ENCODE measurements at places on chromosomes 4 and X.
A peak's percentile ranks its signal among the peaks of the same experiment; 100 is the strongest.

DNA sequence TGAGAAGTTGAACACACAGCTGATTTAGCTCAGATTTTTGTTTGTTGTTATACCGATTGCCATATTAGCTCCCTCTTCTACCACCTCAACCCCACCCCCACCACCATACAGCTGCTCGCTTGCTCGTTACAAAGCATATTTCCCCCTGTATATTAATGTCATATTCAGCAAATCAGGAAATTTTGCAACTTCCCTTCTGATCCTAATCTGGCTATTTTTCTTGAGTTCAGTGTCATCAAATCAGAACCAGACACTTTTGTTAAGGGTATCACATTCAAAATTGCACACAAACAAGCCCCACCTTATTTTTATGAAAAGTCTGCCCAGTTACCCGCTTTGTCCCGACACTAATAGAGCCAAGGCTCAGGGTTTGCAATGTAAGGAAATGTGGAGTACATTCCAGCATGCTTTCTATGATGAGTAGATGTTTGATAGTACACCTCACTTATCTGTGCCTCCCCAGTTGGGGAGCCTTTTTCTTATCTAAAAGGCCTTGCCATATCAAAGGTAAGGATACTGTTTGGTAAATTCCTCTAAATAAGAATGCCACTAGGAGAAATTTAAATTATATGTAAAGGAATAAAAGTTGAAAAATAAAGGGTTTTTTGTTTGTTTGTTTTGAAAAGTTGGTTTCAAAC lies 212.2 kb downstream of the CBR4 start:
- H3K36me3 ChIP-seq: no peaks in the 10 kb centered on the region
- H3K4me1 ChIP-seq: no peaks in the 10 kb centered on the region
- DNase-seq: no peak
- H3K4me3 ChIP-seq: no peak overlapping the region
- H3K27me3 ChIP-seq: peaks cover 15% of the 10 kb centered on the region

- H3K4me3 ChIP-seq: no peak overlapping the region
- no peaks in the 10 kb centered on the region for H3K4me1 ChIP-seq
- H3K36me3 ChIP-seq: no peaks in the 10 kb centered on the region
- H3K27ac ChIP-seq: no peak overlapping the region
These were observed 110.6 kb downstream of the MGST2 start for GRCh38 chr4:139776235-139776634.

- no peaks in the 10 kb centered on the region for H3K4me1 ChIP-seq
- peak overlapping the region; percentile 37 for H3K27ac ChIP-seq
- H3K4me3 ChIP-seq: no peak overlapping the region
- peaks cover 14% of the 10 kb centered on the region for H3K27me3 ChIP-seq
These were observed 11.4 kb downstream of the FTSJ1 start for GRCh38 chrX:48487362-48487798.

GRCh38 chrX:45851434-45851991 lies 650.8 kb upstream of the DIPK2B start:
- peaks cover 42% of the 10 kb centered on the region for H3K36me3 ChIP-seq
- peak; percentile 80 for DNase-seq
- H3K27me3 ChIP-seq: peaks cover 49% of the 10 kb centered on the region
- peak overlapping the region; percentile 88 for H3K4me3 ChIP-seq

DNA sequence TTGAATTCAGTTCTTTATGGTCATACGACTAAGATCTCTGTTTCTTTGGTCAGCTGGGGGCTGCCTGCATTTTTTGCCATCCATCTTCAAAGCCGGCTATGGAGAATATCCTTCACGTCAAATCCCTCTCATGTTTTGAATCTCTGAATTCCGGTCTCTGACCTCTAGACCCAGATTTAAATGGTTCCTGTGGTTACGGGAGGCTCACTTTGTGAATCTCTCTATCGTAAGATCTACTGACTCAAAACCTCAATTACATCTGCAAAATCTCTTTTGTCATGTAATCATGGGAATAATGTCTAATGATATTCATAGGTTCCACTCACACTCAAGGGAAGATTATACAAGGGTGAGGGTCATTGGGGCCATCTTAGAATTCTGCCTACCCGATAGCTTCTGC lies 5.7 kb upstream of the MPC1L start:
- H3K4me3 ChIP-seq: no peak overlapping the region
- H3K27ac ChIP-seq: no peak overlapping the region
- no peaks in the 10 kb centered on the region for H3K36me3 ChIP-seq
- H3K27me3 ChIP-seq: peaks cover 12% of the 10 kb centered on the region
- DNase-seq: no peak

- H3K27me3 ChIP-seq: peaks cover 28% of the 10 kb centered on the region
- no peak overlapping the region for H3K27ac ChIP-seq
- DNase-seq: no peak
- no peak overlapping the region for H3K4me3 ChIP-seq
- H3K4me1 ChIP-seq: no peaks in the 10 kb centered on the region
These were observed 186.9 kb downstream of the FRMPD4 start for GRCh38 chrX:12325171-12325570.

DNA sequence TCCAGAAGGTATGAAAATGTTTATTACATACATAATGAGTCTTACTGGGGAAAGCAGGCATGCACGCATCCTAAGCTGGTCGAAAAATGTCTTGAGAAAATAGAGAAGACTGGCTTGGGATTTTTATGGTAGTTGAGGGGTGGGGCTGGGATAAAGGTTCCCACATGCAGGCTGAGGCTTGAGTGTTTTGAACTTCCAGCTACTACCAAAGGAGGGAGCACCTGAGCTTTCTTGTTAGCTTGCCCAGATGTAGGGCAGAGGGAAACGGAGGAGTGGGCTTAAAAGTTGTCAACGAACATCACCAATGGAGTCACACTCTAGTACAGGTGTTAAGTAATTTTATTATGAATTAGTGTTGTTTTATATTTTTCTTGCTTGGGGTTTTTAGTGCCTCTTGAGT lies 39.6 kb upstream of the SRPX start:
- H3K4me3 ChIP-seq: no peak overlapping the region
- no peak overlapping the region for H3K27ac ChIP-seq
- no peak for DNase-seq
- H3K4me1 ChIP-seq: no peaks in the 10 kb centered on the region
- no peaks in the 10 kb centered on the region for H3K36me3 ChIP-seq

GRCh38 chrX:55357236-55357635 lies 92.5 kb upstream of the PAGE3 start:
- H3K4me1 ChIP-seq: peaks cover 14% of the 10 kb centered on the region
- no peak overlapping the region for H3K27ac ChIP-seq
- no peak for DNase-seq
- no peak overlapping the region for H3K4me3 ChIP-seq
- peaks cover 67% of the 10 kb centered on the region for H3K27me3 ChIP-seq

GRCh38 chrX:128460835-128461234 lies 408.6 kb upstream of the ACTRT1 start:
- H3K27me3 ChIP-seq: peaks cover 12% of the 10 kb centered on the region
- no peak for DNase-seq
- H3K4me1 ChIP-seq: no peaks in the 10 kb centered on the region

DNA sequence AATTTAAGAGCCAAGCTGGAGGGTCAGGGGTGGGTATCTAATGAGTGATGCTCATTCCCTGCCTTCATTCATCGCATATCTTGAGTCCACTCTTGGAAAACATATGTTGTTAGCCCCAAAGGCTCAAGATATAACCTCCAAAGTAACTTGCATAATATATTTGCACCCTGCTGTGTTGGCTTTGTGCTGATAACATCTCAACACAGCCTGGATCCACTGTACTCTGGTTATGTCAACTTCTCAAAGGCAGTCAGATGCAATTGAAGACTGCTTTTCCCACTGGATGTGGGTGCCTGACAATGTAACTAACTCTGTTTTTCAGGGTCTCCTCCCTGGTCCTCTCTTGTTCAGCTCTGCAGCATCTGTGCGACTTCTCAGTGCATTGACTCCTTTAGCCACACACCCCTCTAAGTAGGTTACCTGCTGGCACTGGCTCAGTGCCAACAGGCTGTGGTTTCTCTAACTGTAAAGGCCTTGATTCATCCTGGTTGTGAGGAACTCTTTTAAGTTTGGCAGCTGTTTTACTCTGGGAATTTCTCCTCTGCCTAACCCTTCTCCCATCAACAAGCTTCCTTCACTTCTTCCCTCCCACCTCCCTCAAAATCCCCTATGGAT lies 28.1 kb downstream of the SLC16A2 start:
- no peak overlapping the region for H3K27ac ChIP-seq
- no peaks in the 10 kb centered on the region for H3K36me3 ChIP-seq
- peaks cover 29% of the 10 kb centered on the region for H3K4me1 ChIP-seq
- H3K4me3 ChIP-seq: no peak overlapping the region
- peaks cover 45% of the 10 kb centered on the region for H3K27me3 ChIP-seq
- DNase-seq: no peak

GRCh38 chrX:132059973-132060540 lies 37.0 kb downstream of the STK26 start:
- peaks cover 20% of the 10 kb centered on the region for H3K27me3 ChIP-seq
- no peak overlapping the region for H3K4me3 ChIP-seq
- H3K4me1 ChIP-seq: peaks cover 21% of the 10 kb centered on the region

DNA sequence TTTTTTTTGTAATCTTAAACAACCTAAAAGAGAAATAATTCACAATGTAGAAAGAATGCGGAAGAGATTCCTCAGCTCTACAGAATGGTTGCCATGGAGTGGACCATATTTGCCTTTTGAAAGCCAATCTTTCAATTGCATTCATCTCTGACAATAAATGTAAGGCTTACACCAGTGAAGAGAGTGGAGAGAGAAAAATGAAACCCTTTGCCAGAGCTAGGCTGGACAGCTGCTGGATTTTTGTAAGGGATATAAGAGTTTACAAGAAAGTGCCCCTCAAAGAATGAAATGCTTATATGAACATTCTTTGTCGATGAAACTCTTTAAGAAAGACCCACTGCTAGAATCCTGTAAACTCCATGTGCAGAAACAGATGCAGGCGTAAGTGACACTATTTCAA lies 66.0 kb upstream of the FAT1 start:
- H3K4me3 ChIP-seq: no peak overlapping the region
- no peaks in the 10 kb centered on the region for H3K4me1 ChIP-seq
- no peaks in the 10 kb centered on the region for H3K27me3 ChIP-seq
- no peaks in the 10 kb centered on the region for H3K36me3 ChIP-seq
- no peak overlapping the region for H3K27ac ChIP-seq

DNA sequence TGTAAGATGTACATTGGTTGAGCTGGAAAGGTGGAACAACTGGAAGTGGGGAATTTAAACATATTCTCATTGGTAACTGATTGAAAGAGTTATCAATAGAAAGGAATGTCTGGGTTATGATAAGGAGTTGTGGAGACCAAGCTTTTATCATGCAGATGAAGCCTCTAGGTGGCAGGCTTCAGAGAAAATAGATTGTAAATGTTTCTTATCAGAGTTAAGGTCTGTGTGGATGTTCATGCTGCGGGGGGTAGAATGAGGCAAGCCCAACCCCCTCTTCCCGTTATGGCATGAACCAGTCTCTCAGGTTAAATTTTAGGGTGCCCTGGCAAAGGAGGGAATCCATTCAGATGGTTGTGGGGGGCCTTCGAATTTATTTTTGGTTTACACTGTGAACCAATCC lies 16.0 kb downstream of the ARSD start:
- no peaks in the 10 kb centered on the region for H3K27me3 ChIP-seq
- H3K4me1 ChIP-seq: no peaks in the 10 kb centered on the region
- no peak overlapping the region for H3K27ac ChIP-seq

GRCh38 chr4:25892796-25893195 lies 21.2 kb upstream of the SMIM20 start:
- H3K36me3 ChIP-seq: no peaks in the 10 kb centered on the region
- no peak overlapping the region for H3K27ac ChIP-seq
- H3K4me3 ChIP-seq: no peak overlapping the region
- H3K27me3 ChIP-seq: no peaks in the 10 kb centered on the region
- DNase-seq: no peak
- no peaks in the 10 kb centered on the region for H3K4me1 ChIP-seq

- H3K4me3 ChIP-seq: no peak overlapping the region
- H3K27ac ChIP-seq: no peak overlapping the region
- DNase-seq: no peak
- H3K27me3 ChIP-seq: no peaks in the 10 kb centered on the region
- H3K36me3 ChIP-seq: no peaks in the 10 kb centered on the region
These were observed 296.3 kb upstream of the KLF3 start for GRCh38 chr4:38367642-38368174.

- H3K27me3 ChIP-seq: peaks cover 32% of the 10 kb centered on the region
- H3K36me3 ChIP-seq: no peaks in the 10 kb centered on the region
- no peak for DNase-seq
- no peak overlapping the region for H3K4me3 ChIP-seq
These were observed 93.2 kb upstream of the FAM47B start for GRCh38 chrX:34849371-34849770.

DNA sequence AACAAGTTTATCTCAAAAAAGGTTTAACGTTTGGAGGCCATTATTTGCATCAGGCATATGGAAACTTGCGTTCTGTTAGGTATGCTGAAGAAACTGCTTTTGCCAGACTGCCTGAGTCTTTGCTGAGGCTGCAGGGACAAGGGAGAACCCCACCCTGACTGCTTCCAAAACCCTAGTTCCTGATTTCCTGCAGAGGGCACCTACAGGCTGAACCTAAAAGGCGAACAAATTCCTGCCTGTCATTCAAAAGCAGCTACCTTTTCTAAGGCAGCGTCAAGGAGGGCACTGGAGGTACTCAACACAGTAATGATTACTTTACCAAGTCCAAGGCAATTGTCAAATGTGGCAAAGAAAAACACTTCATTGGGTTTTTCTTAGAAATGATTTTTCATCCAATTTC lies 578 bp upstream of the CORIN start:
- no peak overlapping the region for H3K27ac ChIP-seq
- H3K27me3 ChIP-seq: peaks cover 11% of the 10 kb centered on the region
- H3K4me1 ChIP-seq: peaks cover 41% of the 10 kb centered on the region
- peaks cover 6% of the 10 kb centered on the region for H3K36me3 ChIP-seq
- H3K4me3 ChIP-seq: peak overlapping the region; percentile 81

DNA sequence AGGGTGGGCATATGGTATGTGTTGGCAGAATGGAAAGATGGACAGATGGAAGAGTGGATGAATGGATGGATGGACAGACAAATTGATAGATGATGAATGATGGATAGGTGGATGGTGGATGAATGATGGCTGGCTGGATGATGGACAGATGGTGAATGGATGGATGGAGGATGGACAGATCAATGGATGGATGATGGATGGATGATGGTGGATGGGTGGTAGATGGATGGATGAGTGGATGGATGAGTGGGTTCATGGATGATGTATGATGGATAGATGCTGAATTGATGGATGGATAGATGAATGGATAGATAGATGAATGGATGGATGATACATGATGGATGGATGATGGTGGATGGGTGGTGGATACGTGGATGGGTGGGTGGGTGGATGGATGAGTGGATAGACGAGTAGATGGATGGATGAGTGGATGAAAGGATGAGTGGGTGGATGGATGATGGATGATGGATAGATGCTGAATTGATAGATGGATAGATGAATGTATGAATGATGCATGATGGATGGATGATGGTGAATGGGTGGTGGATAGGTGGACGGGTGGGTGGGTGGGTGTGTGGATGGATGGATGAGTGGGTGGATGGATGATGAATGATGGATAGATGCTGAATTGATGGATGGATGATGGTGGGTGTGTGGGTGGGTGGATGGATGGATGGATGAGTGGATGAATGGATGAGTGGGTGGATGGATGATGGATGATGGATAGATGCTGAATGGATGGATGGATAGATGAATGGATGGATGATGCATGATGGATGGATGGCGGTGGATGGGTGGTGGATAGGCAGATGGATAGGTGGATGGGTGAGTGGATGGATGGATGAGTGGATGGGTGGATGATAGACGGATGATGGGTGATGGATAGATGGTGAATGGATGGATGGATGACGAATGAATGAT lies 249.6 kb downstream of the AFAP1 start:
- H3K36me3 ChIP-seq: no peaks in the 10 kb centered on the region
- no peaks in the 10 kb centered on the region for H3K27me3 ChIP-seq
- no peak overlapping the region for H3K27ac ChIP-seq
- no peak overlapping the region for H3K4me3 ChIP-seq
- no peak for DNase-seq
- no peaks in the 10 kb centered on the region for H3K4me1 ChIP-seq

Data from activated T-cell treated with anti-CD3 and anti-CD28 coated beads, Interleukin-2, amount 50 U/mL, for 24 hours (primary cell).